ENCODE measurements at places on chromosomes 11 and 22.

DNA sequence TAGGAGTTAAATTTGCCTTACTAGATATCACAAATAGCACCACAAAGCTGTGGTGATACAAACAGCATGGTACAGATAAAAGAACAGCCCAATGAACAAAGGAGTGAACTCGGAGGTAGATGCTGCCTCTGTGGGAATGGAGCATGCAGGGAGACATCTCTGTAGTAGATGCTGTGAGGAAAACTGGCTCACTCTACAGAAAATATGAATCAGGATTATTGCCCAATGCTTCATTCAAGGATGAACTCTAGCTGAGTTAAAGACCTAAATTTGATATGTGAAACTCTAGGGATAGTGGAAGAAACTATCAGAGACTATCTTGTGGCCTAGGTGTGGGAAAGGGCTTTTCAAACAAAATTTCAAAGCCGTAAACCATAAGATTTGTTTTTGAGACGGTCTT lies 15.3 kb upstream of the CAPN5 start:
- no peak for DNase-seq

GRCh38 chr11:37532271-37532670 lies 934.2 kb upstream of the RAG2 start:
- no peak for DNase-seq

- no peak for DNase-seq
These were observed 34.2 kb upstream of the PLET1 start for GRCh38 chr11:112294688-112295340.

GRCh38 chr11:60633645-60634044 lies 65.8 kb upstream of the MS4A8 start:
- DNase-seq, result no peak

DNA sequence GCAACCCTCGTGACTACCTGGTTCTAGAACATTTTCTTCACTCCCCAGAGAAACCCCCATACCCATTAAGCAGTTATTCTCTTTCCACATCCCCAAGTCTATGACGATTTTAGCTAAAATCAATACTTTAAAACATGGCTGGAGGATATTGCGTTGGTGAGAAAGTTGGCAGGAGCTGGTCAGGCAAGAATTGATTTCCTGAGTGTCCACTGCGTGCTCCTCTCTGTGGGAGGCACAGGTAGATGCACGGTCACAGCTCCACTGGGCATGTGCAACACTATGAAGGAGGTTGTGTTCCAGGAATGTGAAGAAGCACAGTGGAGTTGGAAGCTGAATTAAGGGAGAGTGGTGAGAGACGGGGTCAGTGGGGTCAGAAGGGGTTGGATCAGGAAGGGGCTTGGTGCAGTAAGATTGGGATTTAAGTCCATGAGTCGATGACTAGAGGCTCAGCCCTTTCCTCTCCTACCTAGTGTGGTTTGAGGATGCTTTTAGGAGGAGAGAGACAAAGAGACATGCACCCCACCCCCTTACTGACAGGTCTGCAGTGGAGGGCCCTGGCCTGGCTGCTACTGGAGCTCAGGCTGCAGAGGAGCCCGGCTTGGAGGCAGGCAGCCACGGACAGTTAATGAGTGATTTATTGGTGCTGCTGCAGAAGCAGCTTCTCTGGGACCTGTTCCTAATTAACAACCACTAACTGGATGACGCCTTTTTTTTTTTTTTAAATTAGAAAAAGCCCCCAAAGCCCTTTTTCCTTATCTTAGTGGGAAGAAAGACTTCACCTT lies 395.6 kb downstream of the TENM4 start:
- no peak for DNase-seq

GRCh38 chr22:32352681-32353080 lies 5.0 kb upstream of the RFPL3 start:
- DNase-seq, result no peak

GRCh38 chr11:7495882-7496551 lies 10.7 kb downstream of the OLFML1 start:
- DNase-seq, result no peak

GRCh38 chr22:25357606-25358420 lies 138.4 kb downstream of the CRYBB2 start:
- DNase-seq, result no peak

DNA sequence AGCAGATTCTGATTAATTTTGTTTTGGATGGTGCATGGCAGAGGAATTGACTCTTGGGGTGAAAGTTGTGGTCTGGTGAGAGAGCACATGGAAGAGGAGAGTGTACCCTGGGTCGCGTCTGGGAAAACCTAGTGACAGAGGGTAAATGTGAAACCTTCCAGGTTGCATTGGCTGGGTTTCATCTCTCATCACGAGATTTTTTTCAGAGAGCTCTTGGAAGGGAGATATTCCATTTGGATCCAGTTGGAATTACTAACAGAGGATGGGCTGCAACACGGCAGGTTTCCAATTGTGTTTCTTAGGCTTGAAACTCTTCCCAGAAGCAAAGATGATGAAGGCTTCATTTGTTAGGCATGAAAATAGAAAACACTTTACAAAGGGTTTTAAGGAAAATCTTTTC lies 109.7 kb upstream of the MTMR2 start:
- DNase-seq, result no peak

DNA sequence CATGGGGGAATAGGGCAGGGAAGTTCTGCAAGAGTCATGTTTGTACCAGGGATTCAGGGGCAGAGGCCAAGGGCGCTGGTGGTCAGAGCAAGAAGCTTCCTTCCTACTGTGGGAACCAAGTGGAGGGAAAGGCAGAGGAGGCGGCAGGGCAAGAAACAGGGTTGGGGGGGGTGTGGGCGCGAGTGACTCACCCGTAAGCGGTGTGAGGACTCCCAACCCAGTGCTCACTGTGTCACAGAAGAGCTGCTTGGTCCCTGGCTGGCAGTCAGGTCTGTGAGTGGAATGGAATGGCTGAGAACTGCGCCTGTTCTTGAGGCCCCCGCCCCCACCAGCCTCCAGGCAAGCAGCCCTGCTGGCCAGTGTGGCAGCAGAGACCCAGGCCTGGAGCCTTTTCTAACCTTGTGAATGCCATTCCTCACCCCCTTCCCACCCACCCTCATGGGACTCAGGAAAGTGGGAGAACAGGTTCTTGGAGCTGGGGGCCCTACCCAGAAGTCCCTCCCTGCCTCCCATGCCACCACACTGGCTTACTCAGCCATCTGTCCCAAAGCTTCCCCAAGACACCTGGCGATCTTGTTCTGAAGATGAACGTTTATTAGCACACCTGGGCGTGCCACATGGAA lies 4.7 kb downstream of the LRRC10B start:
- no peak for DNase-seq

DNA sequence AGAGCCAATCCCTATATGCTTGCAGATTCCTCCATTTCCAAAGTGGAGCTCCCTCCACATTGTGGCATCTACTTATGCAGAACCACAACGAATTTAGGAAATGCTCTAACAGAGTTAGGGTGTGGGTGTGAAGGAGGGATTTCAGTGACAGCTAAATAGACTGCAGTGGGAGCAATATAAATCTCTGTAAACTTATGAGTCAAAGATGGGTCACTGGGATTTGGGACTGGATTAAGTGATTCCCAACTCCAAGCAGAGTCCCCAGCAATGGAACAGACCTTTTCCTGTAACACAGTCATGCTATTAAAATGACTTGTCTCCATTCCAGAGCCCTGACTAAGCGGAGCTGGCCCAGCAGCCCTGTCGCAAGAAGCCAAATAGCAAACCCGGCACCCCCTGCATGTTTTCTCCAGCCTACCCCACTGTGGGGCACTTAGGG lies 36.6 kb downstream of the RPL27A start:
- no peak for DNase-seq

DNA sequence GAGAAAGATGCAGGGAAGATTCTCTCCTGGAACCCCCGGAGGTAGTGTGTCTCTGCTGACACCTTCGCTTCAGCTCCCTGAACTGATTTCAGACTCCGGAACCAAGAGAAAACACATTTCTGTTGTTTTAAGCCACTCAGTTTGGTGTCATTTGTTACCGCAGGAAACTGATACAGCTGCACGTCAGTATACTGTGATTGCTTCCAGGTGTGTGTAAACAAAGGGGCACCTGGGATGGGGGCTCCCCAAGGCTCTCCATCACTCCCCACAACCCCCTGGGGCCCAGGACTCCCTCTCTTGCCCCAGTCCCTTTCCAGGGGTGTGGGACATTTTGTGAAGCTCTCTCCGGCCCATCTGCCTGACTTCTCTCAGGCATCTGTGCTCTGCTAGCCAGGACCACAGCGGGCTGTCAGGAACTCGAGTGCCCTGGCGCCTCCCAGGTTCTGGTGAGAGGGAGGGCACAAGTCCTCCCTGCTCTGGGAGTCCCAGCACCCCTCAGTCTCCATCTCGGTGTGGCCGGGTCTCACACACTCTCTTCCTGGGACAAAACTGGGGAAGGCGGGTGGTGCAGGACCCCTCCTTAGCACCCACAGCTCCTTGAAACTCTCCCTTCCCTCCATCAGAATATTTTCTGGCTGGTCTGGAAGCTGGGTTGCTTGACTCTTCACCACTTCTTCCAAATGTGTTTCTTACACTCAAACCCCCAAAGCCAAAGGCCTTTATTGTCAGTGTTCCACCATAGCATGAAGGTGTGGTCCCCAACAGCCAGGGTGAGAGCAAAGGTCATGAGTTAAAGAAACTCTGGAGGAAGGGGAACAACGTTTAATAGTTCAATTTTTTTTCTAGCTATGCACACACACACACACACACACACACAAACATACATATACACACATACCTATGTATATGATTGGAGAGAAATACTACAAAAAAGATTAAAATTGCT lies 35.0 kb upstream of the TSKU start:
- DNase-seq, result no peak

Data from activated CD8-positive, alpha-beta T cell treated with anti-CD3 and anti-CD28 coated beads, Interleukin-2, amount 10 ng/mL, durations not matched to agents 7 days and 5 days (primary cell).